NCI-H1048 (cell line): ENCODE measurements at places on chromosomes 3 and 15.
A peak's percentile ranks its signal among the peaks of the same experiment; 100 is the strongest.

- DNase-seq: no peak
These were observed 50.9 kb downstream of the MYL3 start for GRCh38 chr3:46812237-46812791.

DNA sequence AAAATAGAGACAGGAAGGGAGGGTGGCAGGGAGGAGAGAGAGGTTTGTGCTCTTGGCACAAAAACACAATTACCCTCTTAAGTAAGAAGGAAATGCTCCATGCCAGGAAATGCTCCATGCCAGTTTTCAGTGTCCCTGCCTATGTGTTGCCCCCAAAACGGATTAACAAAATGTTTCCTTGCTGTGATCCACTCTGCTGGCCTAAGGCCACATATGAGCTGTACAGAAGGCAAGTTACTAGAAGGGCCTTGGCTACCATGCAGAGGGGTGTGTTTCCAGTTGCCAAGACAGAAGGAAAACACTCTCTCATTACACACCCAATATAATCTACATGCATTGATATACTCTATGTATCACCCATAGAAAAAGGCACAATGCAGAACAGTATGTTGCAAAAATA is 98.2 kb upstream of the PTPRG start:
- no peak for DNase-seq

DNA sequence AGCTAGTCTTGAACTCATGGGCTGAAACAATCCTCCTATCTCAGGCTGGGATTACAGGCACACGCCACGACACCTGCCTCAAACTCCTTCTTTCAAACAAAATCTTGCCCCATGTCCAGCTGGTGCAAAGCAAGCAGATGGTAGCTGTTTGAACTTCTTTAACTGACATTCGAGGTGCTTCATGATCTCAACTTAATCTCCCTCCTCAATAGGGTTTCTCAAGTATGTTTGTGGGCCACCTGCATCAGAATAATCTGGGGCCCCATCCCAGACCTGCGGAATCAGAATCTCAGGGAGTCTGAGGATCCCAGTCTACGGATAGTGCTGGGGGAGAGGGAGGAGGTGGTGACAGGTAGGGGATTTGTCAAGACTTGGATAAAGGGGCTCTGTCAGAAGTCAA is 20.9 kb upstream of the TRH start:
- DNase-seq: no peak

DNA sequence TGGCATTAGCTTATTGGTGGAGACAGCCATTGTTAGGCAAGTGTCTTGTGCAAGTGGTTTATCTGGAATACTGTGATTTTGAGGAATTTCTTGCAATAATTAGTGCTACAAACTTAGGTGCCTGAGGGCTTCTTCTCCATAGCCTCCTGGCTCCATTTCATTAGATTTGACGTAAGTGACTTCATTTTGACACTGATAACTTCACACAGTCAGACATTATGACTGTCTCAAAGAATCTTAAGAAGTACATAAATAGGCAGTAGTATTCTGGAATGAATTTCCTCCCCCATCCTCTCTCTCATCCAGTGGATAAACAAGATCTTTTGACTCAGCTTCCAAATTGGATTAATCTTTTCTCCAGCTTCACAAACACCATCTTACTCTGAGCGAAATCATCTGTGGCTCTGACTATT is 19.0 kb downstream of the ARL14 start:
- no peak for DNase-seq

GRCh38 chr3:89787485-89787884 is 680.1 kb downstream of the EPHA3 start:
- DNase-seq: no peak

DNA sequence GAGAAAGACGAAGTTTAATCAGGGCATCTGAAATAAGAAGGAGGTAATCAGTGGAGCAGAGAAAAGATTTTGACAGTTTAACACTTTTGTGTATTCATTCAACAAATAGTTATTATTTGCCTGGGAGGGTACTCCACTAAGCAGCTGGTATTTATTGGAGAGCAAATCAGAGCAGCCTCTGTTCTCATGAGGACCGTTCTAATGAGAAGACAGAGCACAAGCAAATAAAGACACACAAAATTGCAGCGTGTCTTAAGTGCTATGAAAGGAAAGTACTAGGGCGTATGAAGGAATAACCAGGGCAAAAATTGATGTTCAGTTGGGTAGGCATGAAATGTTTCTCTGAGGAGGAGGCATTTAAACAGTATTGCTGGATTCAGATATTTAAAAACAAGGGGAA is 302.9 kb upstream of the RARB start:
- no peak for DNase-seq

DNA sequence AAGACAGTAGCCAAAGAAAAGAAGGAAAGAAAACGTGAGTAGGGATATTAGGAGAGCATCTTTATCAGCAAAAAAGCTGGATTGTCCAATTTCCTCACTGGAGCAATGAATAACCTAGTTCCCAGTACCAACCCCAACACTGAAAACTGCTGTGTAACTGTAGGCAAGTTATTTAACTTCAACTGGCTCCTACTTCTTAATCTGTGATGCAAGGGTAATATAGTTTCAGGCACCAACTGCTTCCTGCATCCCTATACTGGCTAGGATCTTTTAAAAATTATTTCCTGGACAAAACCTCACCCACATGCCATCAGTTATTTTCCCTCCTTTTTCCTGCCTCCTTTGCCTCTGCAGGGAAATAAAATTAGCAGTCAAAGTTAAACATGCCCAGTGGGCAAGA is 59.6 kb downstream of the ZBTB20 start:
- DNase-seq: no peak

DNA sequence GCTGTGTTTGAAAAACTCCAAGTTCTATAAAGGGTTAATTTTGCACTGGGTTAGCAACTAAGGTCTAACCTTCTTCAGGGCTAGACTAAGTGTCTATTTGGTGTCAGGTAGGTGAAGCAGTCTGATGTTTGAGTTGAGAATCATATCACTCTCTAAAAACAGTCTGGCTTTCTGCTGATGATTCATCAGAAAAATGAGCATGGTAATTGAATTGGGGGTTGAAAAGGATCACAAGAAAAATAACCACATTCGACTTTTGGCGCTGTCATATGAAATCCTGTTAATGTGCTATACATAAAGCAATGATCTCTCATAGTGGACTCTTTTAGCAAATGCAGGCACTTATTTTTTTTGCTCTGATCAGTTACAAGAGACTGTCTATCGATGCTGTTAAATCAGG is 242.2 kb upstream of the AZI2 start:
- DNase-seq: no peak

- DNase-seq: no peak
These were observed 152.0 kb upstream of the PEX5L start for GRCh38 chr3:180188512-180189309.

DNA sequence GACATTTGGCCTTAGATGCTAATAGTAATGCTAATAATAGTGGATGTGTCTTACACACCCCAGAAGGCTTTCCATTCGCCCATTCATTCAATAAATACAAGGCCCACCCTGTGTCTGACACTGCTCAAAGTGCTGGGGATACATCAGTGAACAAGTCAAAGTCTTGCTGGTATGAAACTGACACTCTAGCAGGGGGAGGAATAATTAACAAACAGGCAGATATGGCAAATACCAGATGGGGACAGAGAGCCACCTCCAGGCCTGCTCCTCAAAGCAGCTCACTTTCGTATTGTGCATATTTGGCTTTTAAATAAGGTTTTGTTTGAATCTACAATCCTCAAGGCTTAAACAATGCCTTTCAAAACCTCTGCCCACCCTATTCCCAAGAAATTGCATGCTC is 28.3 kb upstream of the LYZL4 start:
- DNase-seq: no peak

DNA sequence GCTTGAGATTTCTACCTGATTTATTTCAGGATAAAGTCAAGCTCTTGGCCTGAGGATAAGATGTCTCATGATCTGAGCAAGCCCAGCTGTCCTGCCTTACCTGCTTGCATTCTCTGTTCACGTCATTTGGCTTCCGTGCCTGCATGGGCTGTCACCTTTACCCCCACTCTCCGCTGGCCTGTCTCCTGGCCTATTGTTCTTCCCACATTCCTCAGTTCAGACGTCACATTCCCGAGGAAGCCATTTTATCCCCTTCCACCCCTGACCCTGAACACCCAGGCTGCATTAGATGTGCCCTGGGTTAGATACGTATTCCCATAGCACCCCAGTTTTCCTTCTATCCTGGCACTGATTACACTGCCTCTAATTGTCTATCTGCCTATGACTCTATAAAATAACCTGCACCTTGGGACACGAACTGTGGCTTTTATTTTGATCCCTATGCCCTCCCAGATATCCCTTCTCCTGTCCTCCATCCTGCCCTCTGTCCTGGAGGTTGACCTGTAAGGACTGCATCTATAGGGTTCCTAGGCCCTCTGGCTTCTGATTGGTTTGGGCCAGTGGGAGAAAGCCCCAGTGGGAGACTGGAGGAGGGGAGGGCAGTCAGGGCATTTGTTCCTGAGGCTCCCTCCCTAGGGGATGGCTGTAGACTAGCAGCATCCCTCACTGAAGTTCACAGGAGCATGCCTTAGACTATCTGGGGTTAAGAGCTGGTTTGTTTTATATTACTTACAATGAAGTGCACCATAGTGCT is 19.2 kb upstream of the UBE2Q2 start:
- DNase-seq: no peak

DNA sequence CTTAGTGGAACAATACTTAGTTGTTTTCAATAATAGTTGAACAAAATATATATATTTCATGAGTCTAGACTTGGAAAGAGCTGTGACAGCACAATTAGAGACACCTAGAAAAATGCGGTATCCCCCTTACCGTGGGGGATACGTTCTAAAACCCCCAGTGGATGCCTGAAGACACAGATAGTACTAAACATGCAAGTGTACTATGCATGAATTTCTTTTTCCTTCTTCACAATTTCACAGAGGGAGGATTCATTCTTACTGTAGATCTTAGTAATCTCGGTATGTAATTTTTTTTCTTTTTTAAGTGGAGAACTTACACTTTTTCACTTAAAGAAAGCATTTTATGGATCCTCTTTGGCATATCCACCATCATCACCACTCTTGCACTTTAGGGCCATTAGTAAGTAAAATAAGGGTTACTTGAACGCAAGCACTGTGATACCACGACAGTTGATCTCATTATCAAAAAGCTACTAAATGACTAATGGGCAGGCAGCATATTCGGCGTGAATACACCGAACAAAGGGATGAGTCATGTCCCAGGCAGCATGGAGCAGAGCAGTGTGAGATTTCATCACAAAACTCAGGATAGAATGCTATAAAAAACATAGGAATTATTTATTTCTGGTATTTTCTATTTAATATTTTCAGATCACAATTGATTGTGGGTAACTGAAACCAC is 72.3 kb upstream of the ZNF280D start:
- no peak for DNase-seq

GRCh38 chr3:10982782-10983181 is 9.8 kb upstream of the SLC6A1 start:
- no peak for DNase-seq

- DNase-seq: no peak
These were observed 40.8 kb downstream of the SEMA5B start for GRCh38 chr3:122986693-122987179.

DNA sequence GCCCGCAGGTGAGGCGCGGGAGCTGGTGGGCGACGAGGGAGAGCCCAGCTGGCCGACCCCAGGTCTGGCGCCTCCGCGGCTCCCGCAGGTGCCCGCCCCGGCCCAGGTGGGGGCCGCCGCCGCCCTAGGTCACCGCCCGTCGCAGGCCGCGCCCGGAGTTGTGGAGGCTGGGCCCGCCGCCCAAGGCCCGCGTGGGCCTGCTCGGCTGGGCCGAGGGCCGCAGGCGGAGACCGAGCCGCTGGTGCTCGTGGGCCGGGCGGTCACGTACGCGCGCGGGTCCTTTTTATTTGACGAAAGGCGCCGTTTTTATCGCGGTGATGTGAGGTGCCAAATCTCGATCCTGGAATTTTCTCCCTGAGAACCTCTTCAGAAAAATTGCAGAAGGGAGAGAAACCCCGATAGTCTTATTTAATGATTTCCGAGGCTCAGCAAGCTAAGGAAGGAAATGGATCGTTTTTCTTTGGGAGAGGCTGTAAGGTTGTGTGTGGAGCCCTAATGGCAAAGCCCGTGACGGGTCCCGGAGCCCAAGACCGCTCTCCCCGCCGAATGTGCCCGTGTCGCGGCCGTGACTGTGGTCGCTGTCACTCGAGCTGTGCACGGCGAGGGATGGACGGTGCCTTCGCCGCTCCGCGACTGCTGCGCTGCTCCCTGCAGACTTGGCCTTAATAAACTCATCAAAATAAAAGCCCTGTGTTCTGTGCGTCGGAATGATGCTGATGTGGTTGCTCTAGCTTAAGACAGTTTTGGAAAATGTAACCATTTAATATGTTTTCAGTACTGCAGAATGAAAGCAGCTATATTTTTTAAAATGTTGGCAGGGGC is 612 bp downstream of the APPL1 start:
- peak; percentile 21 for DNase-seq

- DNase-seq: peak; percentile 53
These were observed 24.3 kb upstream of the POLG start for GRCh38 chr15:89358755-89359439.

GRCh38 chr3:112974178-112974517 is 755 bp downstream of the CD200R1 start:
- no peak for DNase-seq

- DNase-seq: no peak
These were observed 25.2 kb downstream of the EOMES start for GRCh38 chr3:27696906-27697305.

GRCh38 chr15:90990446-90990845 is 3.9 kb downstream of the PRC1 start:
- no peak for DNase-seq

GRCh38 chr3:119240591-119241434 is at the start of gene B4GALT4:
Gene B4GALT4, minus strand, starts transcription at chr3:119240878. Its CDS starts 10,779 bp downstream, at chr3:119230099.
- peak; percentile 45 for DNase-seq

DNA sequence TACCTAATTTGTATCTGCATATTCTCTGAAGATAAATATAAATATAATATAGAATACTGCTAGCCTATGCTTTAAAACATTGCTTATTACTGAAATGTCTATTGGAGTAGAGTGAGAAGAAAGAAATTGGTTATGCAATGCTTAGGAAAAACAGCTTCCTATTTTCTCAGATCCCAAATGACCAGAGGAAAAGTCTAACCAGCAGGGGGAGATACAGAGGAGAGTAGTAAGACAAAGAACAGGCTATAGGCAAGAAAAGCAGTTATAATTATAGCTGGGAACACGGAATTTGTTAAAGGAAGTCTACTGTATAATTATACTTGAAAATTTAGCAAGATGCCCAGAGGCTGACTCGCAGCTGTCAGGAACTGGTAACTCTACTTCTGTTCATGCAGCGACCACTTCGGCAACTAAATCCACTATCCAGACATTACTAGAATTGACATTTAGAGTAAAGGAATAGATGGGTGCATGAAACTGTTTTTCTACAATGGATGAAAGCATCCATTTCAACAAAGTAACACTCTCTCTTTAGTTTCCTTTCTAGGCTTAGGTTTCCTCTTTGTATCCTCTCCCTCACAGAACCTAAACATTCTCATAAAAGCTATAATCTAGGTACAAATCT is 97.2 kb downstream of the TBC1D5 start:
- peak; percentile 60 for DNase-seq
